ENCODE measurements at places on chromosomes 16 and 17. TPM values are rescaled to one million over a fixed set of nuclear protein-coding genes. Genes with fewer than 3 reads are reported as not detected.

Gene PLA2G10
- total RNA-seq = not detected

Gene OR3A2
- 0.94 TPM for total RNA-seq

Gene BMERB1
- total RNA-seq = 81.6 TPM

Gene TSPAN10
- total RNA-seq = 0.16 TPM

Gene C17orf107
- 6.9 TPM for total RNA-seq

Gene ABCC12
- 1.2 TPM for total RNA-seq

Gene CCL11
- not detected for total RNA-seq

Gene INCA1
- 0.31 TPM for total RNA-seq

Gene STX1B
- 12.0 TPM for total RNA-seq

Gene CISD3
- 2.3 TPM for total RNA-seq

Gene ICAM2
- 8.4 TPM for total RNA-seq

Gene NTN3
- total RNA-seq = 5.8 TPM

Gene MCRIP1
- total RNA-seq = 85.9 TPM

Gene ARL17A
- total RNA-seq = 10.9 TPM

Gene FNDC8
- total RNA-seq = not detected

Gene DNAAF1
- total RNA-seq = 0.62 TPM

Gene SLC13A5
- total RNA-seq = not detected

Gene DUSP3
- 38.2 TPM for total RNA-seq

Gene KRTAP4-9
- total RNA-seq = not detected

Gene SP6
- 0.16 TPM for total RNA-seq

Gene FN3K
- total RNA-seq = 11.1 TPM

Gene SALL1
- total RNA-seq = 4.4 TPM

Gene EPN3
- 0.31 TPM for total RNA-seq

Gene CES3
- 0.78 TPM for total RNA-seq

Gene SLC5A10
- total RNA-seq = not detected

Gene SMTNL2
- 3.7 TPM for total RNA-seq

Data from occipital lobe (tissue), 3 donors.